Activated CD8-positive, alpha-beta memory T cell treated with anti-CD3 and anti-CD28 coated beads for 1 hour (primary cell): ENCODE measurements at places on chromosomes 6 and 20.

- no peak for DNase-seq
These were observed 101.5 kb downstream of the SGK1 start for GRCh38 chr6:134216301-134217010.

DNA sequence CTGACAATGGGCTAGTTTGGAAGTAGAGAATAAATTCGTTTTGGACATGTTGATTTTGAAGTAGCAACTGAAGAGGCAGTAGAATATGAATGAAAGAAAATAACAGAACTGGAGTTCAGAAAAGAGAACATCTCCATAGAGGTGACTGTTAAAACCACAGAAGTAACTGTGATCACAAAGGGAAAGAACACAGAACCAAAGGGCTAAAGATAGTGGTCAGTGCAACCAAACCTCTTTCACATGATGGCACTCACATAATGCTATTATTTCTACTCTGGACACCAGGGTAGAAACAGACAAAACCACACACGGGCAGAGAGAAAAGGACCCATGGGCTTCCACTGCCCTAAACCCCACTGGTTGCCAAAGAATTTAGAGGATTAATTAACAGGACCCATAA lies 58.5 kb downstream of the CDK19 start:
- no peak for DNase-seq

GRCh38 chr20:46237736-46238135 lies 70.6 kb downstream of the CDH22 start:
- no peak for DNase-seq

DNA sequence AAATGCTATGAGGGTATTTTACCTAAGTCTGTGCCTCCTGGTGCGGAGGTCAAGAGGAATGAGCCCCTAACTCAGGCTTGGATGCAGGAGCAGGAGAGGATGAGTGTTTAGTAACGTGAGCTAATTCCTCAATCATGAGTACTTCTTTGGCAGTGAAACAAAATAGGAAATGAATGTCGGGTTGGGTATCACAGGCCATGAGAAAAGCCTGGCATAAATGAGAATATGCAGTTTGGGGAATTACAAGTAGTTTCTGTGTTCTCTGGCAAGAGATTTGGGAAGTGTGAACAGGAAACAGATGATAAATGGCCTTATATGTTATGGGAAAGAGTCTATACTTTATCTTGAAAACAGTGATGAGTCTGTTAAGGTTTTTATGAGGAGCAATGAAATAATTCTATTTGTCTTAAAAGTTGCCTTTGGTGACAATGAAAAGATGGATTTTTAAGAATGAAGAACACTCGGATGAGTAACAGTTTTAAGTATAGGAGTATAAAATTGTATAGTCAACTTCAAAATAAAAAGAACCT lies 59.0 kb upstream of the RNF146 start:
- DNase-seq, result no peak

- DNase-seq, result no peak
These were observed 62.9 kb downstream of the ESR1 start for GRCh38 chr6:151870375-151870774.

- DNase-seq, result peak; percentile 29
These were observed 38.1 kb upstream of the HLA-E start for GRCh38 chr6:30450909-30451841.

- DNase-seq, result no peak
These were observed 42.6 kb downstream of the BMP7 start for GRCh38 chr20:57223648-57224489.

DNA sequence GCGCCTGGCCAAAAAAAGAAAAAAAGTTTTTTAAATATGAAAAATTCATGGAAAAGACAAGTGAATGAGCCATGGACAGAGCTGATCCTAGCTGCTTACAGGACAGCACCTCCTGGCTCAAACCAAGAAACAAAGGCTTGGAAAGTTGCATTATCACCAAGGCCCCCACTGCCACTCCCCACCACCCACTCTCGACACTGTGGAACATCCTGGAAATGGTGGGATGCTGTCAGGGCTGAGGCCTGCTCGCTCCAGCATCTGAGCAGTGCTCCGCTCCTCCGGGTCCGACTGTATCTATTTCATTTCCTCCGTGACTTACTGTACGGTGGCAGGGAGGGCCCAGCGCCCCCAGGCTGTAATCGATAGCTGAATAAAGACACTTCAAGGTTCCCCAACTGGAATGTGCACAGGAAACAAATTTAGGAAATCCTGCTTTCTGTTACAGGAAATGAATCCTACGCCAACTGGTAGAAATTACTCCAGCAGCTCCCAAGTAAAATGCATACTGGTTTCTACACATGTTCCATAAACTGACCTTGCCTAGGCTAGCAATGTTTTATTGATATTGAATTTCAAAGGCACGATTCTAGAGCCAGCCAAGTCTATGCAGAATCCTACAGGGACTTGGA lies 109.5 kb upstream of the NFATC2 start:
- no peak for DNase-seq

- DNase-seq, result no peak
These were observed 121.7 kb upstream of the PTPRK start for GRCh38 chr6:128642132-128642531.

DNA sequence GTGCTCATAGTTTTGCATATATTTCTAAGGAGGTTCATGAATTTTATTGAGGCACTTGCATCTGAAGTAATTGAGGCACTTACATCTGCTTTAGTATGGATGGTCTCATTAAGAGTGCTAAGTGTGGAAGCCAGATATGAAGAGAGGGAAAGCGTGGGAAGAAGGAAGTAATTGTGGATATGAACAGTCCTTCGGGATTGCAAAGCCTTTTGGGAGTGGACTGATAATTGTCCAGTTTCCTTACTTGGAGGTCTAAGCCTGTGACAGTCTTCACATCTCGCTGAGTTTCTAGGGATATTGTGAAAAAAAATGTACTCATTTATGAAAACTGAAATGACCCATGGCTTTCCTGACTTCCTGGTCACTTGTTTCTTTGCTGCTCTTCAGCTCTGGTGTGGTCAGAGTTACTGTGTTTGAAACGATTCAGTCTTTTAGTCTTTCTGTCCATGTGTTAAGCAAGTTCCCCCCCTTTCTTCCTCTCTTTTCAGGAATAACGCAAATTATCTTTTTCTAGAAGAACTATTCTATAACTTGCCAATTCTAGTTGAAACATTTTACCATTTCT lies 137.3 kb downstream of the ZFAND3 start:
- no peak for DNase-seq

GRCh38 chr6:117451671-117452070 lies 25.9 kb upstream of the ROS1 start:
- no peak for DNase-seq

DNA sequence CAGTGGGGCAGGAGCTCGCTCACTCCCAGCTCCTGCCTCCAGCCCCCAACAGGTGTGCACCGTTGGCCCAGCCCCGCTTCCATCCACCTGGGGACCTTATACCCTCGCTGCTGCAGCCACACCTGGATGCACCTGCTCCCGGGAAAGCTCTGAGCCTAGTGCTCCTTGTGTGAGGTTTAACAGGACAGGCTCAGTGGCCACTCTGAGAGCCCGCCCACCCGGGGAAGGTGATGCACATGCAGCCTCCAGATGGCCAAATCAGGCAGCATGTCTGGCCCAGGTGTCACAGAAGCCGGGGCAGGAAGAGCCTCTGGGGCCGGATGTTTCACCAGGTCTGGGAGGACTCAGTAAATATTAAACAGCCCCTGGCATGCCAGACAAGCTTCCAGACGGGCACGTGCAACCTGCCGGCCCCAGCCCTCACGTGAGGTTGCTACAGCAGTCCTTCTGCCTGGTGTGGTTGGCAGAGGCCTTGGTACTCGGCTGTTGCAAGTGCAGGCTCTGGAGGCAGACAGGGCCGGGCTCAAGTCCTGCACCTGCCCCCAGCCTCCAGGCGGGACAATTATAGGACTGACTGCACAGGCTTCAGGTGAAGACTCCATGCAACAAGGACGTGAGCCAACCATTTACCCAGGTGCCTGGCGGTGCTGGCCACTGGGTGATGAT lies 66.9 kb downstream of the RIPOR3 start:
- no peak for DNase-seq

GRCh38 chr6:148004651-148005050 lies 338.0 kb upstream of the SASH1 start:
- DNase-seq, result no peak

GRCh38 chr6:100452998-100453397 lies 11.7 kb downstream of the SIM1 start:
- no peak for DNase-seq

- no peak for DNase-seq
These were observed 2.2 kb upstream of the PRELID3B start for GRCh38 chr20:59044796-59045195.

- DNase-seq, result no peak
These were observed 9.7 kb downstream of the SYNDIG1 start for GRCh38 chr20:24479106-24479505.

DNA sequence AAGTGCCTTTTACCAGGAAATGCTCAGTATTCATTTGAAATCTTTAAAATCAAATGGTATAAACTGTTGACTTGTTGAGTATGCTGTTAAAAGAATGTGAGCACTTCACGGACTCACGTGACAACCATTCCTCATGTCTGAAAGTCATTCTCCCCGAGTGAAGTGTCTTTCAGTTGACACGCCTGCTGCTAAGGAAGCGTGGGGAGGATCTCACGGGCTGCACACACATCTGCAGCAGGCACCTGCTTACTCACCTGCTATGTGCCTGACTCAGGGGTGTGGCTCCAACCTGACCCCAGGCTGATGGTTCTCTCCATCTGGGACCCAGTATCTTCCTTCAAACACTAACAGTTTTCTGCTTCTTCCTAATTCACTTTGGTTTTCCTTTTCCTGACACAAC lies 32.7 kb downstream of the WDR27 start:
- DNase-seq, result no peak

DNA sequence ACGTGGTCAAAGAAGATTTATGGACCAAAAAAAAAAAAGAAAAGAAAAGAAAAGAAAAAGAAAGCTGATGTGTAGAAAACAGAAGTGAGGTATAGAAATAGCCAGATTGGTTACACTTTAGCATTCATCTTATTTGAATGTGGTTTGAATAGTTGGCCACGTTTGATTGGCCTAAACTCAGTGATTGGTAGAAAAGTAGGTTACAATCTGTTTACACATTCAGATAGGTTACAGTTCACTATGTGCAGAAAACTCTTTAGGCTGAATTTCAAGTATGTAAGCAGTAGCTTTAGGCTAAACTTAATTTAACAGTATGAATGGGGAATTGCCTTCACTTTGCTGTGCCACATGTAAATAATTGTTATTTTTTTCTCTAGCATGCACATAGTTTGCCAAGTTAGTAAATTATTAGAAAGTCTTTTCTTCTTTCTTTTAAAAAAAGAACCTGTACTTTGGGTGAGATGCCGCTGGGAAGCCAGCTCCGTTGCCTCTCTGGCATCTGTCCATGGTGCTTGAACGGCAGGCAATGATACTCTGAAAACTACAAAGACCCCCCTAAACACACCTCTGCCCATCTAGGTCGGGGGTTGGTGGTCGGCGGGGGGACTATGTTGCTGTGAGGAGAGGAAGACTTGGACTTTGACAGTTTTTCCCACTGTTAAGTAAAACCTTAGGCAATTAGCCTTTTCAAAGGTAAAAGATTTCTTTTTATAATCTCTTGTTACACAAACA lies 173.0 kb downstream of the AIG1 start:
- DNase-seq, result no peak

DNA sequence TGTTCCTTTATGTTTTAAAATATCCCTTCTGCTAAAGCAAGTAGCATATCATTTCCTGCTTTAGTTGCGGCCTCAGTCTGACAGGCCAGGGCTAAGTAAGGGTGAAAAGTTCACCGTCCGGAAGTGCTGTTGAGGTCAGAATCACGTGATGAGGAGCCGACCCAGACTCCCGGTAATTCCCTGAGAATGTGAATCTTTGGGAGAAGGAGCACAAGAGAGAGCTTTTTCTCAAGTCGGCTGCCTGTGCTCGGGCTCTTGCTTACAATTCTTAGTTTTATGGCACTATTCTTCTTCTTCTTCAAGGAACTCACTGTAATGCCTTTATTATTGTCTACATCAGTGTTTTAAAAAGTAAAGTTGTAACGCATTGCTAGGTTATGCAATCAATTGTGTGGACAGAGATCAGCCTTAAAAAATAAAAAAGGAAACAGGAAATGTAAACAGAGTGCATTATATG lies 309.3 kb downstream of the PRL start:
- DNase-seq, result no peak

- no peak for DNase-seq
These were observed 145.3 kb upstream of the ECI2 start for GRCh38 chr6:4280707-4281106.

- no peak for DNase-seq
These were observed 37.0 kb downstream of the EFHC1 start for GRCh38 chr6:52457096-52457495.

DNA sequence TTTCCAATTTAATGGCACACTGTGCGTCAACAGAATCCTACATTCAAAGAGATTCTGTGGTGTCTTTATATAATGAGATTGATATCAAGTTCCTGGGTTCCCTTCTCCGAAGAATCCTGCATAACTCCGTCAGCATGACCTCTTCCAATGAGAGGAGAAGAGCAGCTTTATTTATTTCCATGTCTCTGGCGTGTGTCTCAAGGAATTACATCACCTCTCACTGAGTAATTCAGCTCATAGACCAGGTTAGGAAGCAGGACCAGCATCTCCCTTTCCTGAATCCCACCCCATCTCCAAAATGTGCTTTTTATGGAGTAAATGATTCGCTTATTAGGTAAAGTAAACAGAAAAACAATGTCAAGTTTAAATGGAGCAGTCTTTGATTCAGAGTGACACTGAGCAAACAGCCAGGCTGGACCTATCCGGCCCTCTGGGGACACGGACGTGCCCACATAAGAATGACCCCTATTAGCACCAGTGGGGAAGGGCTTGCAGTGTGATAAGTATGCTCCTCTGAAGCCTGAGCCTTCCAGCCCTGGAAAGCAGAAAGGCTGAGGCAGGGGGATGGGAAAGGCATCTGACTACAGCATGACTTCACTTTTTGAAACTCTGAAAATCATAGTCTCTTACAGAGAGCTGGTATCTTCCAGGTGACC lies 165.2 kb downstream of the CLIC5 start:
- no peak for DNase-seq
